ENCODE measurements at places on chromosomes 4 and X. TPM values are rescaled to one million over a fixed set of nuclear protein-coding genes. Genes with fewer than 3 reads are reported as not detected.

The ABCG2 gene
- total RNA-seq: 37.4 TPM

The CT47B1 gene
- total RNA-seq: not detected

The USP17L5 gene
- total RNA-seq: not detected

The HTR2C gene
- not detected for total RNA-seq

The BEX5 gene
- total RNA-seq: 3.0 TPM

The TRPC5OS gene
- not detected for total RNA-seq

The VCX2 gene
- total RNA-seq: not detected

The BTC gene
- total RNA-seq: 0.57 TPM

Data from NCI-H460 (cell line).